ENCODE measurements at places on chromosomes 3 and 15. TPM values are rescaled to one million over a fixed set of nuclear protein-coding genes. Genes with fewer than 3 reads are reported as not detected.

DNA sequence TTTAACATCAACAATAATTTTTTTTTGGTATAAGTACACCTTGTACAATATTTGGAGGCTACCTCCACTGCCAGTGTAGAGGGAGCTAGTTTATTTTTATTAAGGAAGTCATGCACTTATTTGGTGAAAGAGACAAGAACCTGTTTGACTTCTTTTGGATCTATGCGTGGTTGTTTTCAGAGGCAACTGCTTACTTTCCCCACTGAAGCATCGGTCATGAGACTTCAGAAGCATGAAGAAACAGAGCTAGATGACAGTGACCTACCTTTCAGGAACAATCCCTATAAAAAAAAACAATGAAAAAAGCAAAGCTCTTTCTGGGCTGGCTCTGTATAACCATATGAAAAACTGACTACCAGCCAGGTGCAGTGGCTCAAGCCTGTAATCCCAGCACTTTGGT, 20.0 kb upstream of the ZNF148 start:
- DNase-seq, result no peak

DNA sequence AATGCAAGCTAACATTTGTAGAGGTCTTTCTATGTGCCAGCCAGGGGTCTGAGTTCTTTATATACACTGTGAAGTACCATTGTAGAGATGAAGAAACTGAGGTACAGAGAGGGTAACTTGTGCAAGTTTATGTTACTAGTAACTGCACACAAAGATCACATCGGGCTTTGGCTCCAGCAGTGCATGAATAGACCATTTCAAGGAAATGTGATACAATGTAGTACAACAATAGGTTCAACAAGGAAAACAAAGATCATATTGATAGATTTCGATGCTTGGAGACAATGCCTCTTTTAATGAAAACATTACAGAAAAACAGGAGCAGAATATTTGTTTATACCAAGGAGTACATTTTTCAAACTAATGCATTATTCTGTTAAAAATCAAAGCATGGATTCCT, 115.3 kb downstream of the POLR2M start:
- no peak for DNase-seq

DNA sequence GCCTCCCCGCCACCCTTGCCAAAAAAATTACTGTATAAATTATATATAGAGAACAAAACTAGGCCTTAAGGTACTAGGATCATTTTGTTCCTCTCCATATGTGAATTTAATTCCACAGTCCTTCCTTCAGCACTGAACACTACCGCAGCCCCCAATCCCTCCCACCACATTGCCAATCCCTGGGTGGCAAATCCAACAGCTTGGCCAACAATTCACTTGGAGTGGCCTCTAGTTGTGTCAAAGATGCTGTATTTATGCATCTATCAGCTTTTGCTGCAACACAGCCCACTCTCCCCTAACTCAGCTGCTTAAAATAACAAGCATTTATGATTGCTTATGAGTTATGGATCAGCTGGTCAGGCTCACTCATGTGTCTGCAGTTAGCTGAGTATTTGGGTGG, 18.6 kb downstream of the GPD1L start:
- no peak for DNase-seq

- DNase-seq, result no peak
These were observed 142.9 kb downstream of the NEO1 start for GRCh38 chr15:73195166-73195565.

- DNase-seq, result no peak
These were observed 61.3 kb downstream of the MYRIP start for GRCh38 chr3:39870706-39871105.

A4GNT gene
- total RNA-seq, result not detected

DNA sequence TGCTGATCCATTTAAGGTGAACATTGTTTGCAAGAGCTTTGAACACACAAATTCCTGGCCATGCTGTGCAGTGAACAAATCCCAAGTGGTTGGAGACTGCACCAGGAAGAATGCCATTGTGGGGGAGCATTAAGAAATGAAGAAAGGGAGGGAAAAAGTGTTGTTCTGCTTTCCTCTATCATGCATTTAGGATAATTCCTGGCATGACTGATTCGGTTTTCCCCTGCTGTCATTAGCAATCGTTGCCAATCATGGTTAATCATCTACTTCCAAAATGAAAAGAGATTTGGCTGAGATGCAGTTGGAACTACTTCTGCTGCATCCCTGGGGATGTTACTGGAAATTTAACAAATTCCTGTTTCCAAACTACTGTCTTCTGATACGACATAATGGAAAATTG, 73.7 kb upstream of the ZPLD1 start:
- no peak for DNase-seq

KIF23 gene
- total RNA-seq, result 73.1 TPM

Measured in M059J (cell line).